ENCODE measurements at places on chromosomes 5 and 9.

DNA sequence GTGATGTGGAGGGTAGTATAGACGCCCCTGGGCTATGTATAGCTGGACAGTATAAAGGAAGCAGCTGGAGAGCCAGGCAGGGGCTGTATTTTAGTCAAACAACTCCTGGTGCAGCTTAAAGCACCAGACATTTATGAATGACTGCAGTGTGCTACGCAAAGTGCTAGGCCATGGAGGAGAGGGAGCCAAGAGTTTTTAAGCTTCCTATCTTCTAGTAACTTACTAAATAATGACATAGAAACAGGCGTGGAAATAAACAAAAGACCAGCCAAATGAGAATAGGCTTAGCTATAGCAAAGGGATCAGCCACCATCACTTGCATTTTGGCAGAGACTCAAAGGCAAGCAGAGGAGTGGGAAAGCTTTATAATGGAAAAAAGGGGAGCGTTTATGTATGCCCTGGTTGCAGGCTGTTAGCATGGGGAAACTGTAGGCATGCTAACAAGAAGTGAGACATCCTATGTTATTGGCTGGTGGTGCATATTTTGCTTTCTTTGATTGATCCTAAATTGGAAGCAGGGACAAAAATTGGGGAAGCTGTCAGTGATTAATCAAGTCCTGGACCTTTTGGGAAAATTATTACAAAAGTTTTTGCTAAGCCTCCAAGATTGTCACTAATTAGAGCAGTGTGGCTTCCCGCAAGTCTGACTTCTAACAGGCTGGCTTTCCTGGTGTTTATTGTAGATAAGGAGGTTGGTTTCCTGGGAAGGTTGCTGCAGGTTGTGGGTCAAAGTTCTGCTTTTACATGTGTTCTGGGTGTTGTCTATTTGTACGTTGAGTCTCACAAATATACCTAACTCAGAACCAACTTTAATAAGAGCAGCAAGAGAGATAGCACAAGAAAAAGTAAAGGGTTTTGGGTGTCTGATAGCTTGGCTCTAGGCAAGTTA is 46.6 kb downstream of the RAB3C start:
- DNase-seq = no peak

DNA sequence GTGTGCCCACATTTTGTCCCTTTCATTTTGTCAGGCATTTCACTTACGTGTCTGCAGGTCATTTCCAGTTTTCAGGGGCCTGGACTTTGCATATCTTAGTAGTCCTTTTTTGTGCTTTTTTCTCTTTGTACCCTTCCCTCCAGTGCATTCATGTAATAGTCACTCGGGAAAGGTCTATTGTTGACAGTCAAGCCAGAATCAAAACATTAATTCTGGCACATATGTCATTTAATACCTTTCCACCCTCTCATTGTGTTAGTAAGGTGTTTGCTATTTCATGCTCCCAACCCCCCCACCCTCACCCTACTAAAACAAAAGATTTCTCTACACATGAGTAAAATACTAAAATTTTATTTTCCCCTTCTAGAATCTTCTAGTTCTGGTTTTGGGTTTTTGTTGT is 42.7 kb downstream of the UGCG start:
- DNase-seq = no peak

GRCh38 chr5:78747705-78748359 is 99.3 kb upstream of the LHFPL2 start:
- DNase-seq = no peak

DNA sequence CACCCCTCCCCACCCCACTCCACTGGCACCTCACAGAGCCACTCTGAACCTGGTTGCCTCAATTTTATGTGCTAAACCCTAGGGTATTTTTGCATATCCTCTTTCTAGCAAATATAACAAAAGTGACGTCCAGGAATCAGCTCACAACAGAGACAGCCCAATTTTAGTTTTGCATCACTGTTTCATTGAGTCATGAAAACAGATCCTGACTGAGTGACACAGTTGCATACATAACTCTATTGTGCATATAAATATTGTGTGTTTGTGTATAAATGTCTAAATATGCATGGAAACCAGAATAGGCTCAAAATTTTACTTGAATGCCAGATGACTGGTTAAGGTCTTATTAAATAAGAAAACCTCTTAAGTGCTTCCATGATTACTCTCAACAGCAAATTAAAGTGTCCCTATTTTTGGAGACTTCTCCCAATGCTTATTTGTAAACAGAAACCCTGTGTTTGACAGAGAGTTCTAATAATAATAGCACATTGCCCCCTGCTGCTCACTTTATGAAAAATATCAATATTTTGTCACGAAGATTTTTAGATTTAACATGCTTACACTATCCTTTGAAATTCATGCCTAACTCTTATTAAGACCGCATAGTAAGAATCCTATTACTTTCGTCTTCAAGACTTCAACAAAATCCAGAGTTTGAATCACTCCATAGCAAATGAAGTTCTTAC is 75.5 kb upstream of the PRRC1 start:
- DNase-seq = no peak

DNA sequence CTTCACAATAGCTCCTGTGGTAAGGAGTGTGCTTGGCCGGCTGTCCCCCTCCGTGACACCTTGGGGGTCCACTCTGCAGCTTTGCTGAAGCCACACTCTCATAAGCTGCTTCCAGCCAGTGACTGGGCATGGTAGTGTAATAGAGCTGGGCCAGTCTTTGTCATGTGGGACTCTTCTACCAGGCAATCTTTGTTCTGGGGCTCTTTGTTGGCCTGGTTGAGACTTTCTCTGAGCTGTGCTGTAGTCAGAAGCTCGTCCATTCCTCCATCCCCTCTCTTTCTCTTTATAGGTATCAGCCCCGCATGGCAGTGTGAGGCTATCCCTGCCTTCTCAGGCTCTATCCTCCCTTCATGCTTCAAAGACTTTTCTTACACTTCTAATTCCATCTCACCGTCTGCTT is 25.7 kb downstream of the CARD6 start:
- no peak for DNase-seq

DNA sequence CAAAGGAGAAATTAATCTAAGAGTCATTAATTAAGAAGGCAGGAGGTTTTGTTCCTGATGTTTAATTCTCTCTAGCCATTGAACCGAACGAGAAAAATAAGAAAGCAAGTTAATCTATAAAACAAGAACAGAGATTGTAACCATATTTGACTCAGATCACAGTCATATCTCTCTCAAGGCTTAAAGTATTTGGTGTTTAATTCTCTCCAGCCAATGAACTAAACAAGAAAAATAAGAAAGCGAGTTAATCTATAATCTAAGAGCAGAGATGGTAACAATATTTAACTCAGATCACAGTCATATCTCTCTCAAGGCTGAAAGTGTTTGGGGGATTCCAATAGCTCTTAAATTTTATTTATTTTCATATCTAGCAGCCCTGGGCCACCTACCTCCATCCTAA is 74.4 kb upstream of the SHISAL2B start:
- no peak for DNase-seq

GRCh38 chr5:176413255-176413565 is 3.1 kb downstream of the CLTB start:
- DNase-seq = no peak

- no peak for DNase-seq
Observed at GRCh38 chr9:101878734-101879133, 140.3 kb upstream of the GRIN3A start.

DNA sequence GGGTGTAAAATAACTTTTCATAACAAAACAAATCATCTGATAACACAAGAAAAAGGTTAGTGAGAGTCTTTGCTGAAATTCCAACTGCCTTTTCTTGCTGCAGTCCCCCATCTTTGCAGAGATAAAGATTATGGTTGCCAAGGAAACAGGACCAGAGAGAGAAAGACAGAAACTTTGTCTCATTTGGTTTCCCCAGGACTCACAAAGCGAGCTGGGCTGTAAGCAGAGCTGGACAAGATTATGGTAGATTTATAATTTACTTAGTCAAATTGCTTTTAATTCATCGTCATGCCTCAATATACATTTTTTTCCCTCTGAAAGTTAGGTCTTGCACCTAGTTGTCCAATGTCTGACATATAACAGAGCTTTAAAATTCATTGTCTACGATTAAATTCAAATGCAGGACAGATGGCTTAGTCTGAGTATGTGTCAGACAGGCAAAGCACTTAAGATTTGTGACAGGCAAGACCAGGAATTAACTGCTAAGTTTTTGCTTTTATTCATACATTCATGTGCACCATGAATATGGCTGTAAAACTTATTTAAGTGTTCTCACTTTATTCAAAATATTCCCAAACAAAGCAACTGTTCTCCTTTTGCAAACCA is 17.4 kb downstream of the ENC1 start:
- DNase-seq = no peak

GRCh38 chr9:8961186-8961851 is 1161.7 kb upstream of the DMAC1 start:
- DNase-seq = no peak

DNA sequence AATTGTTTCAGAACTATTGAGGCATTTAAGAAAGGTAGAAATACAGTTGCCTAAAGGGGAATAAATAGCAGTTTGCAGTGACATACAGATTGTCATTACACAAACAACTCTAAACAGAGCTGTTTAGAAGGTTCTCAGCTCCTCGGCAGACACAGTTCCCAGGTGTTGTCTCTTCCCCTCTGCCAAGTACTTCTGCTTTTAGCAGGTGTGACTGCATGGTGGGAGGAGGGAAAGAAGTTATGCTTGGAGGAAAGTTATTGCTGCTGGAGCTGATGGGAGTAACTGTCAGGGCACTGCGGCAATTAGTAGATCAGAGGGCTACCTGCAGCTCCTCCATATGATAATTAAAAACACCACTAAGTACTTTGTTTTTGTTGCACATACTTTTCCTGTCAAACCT is 14.5 kb downstream of the EDIL3 start:
- DNase-seq = no peak

DNA sequence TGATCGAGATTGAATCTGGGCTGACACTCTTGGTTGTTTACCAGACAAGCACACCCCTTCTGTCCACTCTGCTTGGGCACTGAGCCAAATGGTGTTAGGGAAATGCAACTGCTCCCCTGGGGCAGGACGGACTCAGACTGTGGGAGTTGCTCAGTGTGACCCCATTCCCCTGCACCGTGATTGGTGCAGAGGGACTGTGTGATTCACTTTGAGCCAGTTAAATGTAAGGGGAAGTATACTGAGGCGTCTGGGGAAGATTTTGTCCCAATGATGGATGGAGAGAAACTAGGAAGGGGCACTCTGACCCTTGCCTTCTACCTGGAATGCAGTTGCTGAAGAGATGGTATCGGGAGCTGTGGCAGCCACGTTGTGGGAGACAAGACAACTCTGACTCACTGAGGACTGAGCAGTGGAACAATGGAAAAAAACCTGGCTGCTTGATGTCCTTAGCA is 196.0 kb upstream of the ANKRD55 start:
- DNase-seq = no peak

- no peak for DNase-seq
Observed at GRCh38 chr9:132588098-132588497, 5.7 kb downstream of the BARHL1 start.

DNA sequence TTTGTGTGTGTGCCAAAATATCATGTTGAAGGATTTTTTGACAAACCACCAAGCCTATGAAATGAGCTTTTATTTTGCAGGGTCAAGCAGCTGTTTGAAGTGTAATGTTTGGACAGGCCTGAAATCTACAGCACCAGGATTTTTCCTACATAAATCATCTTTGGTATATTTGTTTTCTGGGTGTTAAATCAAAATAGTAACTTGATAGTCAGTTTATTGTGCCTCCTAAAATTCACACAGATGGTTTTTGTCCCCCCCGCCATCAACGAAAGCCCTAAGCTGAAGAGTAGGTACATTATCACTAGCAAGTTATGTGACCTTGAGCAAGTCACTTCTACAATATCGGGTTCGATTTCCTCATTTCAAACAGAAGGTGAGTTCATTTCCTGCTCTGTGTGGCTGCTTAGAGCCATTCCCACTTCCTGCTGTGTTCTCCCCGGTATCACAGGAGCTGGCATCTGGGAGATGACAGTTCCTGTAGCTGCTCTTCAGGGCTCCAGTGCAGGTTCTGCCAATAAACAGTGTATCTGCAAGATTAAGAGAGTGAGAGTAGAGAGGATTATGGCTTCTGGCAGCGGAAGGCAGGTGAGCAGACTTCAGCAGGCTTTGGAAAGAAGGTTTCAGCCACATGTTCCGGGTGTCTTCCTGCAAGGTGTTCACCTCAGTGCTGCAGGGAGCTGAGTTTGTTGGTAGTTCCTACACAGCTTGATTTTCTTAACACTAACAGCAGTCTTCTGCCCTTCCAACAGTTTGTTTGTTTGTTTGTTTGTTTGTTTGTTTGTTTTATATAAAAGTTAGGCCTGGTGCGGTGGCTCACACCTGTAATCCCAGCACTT is 48.4 kb upstream of the GNE start:
- DNase-seq = peak; percentile 39

- DNase-seq = no peak
Observed at GRCh38 chr9:99054581-99054980, 50.3 kb upstream of the TGFBR1 start.

DNA sequence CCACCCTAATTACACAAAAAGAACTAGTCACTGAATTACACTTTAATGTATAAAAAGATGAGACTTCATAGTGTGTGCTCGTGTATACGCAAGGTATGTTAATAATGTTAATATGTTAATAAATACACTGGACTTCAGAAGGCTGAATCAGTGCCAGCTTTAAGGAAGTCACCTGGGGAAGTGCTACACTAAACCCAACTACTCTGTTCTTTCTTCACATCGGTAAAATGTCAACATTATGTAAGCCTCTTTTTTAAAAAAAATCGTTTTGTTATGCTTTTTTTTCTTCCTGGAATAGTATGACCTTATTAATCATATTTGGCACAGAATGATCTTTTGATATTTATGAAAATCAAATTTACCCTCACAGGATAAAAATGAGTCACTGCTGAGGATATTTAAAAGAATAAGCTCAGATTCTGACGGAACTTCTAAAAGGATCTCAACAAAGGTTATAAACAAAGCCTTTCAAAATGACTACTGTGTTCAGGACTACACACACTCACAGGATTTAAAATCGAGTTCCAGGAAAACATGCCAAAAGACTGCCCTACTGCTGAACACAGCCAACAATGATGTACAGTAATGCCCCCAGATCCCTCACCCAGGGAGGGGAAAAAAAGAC is 75.9 kb downstream of the AUH start:
- DNase-seq = no peak

- DNase-seq = peak; percentile 40
Observed at GRCh38 chr5:135488727-135489465, 36.7 kb upstream of the TIFAB start.

GRCh38 chr5:123785162-123786071 is 273.4 kb downstream of the CSNK1G3 start:
- DNase-seq = peak; percentile 41

DNA sequence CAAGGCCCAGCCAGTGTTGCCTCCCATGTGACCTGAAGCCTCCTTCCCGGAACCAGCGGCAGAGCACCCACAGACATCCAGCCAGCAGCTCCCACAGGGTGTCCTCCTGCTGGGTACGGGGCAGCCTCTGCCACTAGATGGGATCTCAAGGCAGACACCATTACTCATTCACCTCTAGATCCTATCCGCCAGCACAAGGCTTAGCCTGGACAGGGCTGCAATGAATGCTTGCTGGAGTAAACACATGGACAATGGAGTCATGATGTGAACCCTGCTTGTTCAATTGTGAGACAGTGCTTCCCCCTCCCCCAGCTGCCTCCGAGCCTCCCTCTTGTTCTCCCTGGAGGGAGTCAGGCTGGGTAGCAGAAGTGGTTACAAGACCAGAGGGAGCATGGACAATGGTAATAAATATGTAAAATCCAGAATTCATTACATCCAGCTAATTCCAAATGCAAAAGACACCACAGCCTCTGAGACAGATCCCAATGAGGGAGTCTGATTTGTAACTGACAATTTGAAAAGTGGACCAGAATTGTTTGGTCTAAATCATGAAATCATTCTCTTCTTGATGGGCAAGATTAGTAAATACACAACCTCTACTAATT is 132.0 kb downstream of the CRB2 start:
- no peak for DNase-seq

- DNase-seq = peak; percentile 41
Observed at GRCh38 chr9:112881331-112881730, 9.3 kb downstream of the SLC46A2 start.

Data from HS-27A (cell line).